Suprapubic skin (tissue), 4 donors: ENCODE measurements at places on chromosomes 4 and X.

GRCh38 chr4:175935016-175935661, 123.1 kb upstream of the GPM6A start:
- no peak for DNase-seq

- DNase-seq: peak; percentile 23
Measured at GRCh38 chrX:47170861-47171692, 22.6 kb upstream of the UBA1 start.

GRCh38 chr4:141713771-141714445, 77.5 kb downstream of the IL15 start:
- no peak for DNase-seq

DNA sequence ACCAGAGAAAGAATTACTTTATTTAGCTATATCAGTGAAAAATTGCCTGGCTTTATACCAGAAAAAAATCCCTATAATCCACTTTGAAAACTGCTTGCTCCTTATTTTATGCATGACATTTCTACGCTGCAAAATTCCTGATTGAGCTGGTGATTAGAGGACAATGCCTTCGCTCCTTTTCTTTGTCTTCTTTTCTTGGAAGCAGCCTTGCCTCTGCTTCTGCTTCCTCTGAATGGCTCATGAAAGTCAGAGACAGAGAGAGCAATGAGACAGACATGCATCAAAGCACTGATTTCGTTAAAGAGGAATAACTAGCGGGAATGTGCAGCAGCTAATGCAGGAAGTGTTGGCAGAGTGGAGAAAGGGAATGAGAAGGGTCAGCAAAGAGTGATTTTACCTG, 294.3 kb upstream of the IGFBP7 start:
- no peak for DNase-seq

GRCh38 chr4:95469617-95470016, 79.2 kb downstream of the UNC5C start:
- DNase-seq: no peak

GRCh38 chrX:10636337-10636736, 16.0 kb upstream of the MID1 start:
- no peak for DNase-seq
